ENCODE measurements at places on chromosomes 5 and 9. TPM values are rescaled to one million over a fixed set of nuclear protein-coding genes. Genes with fewer than 3 reads are reported as not detected.

- DNase-seq, result no peak
Measured at GRCh38 chr5:141149812-141150211, at the start of gene PCDHB6. Gene PCDHB6 (plus strand): TSS chr5:141150057. CDS start chr5:141150258, 201 bp downstream.

The SLC6A19 gene
- 83.3 TPM for polyA plus RNA-seq

GRCh38 chr5:179254638-179255271, 90.5 kb downstream of the ADAMTS2 start:
- no peak for DNase-seq

The IRX4 gene
- polyA plus RNA-seq, result 0.61 TPM

The ZFP2 gene
- polyA plus RNA-seq, result 6.4 TPM

GRCh38 chr9:123996731-123997421, 14.7 kb upstream of the LHX2 start:
- no peak for DNase-seq

DNA sequence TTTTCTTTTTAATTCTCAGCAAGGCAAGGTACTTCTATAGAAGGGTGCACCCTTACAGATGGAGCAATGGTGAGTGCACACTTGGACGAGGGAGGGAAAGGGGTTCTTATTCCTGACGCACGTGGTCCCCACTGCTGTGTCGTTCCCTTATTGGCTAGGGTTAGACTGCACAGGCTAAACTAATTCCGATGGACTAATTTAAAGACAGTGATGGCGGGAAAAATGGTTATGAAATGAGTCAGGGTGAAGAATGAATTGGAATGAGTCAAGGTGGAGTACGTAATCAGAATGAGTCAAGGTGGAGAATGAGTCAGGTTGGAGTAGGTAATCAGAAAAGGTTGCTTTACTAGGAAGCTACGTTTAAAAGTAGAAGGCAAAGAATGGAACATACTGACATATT, 2.1 kb upstream of the HMGCS1 start:
- no peak for DNase-seq

GRCh38 chr5:174718880-174719610, 5.3 kb upstream of the MSX2 start:
- no peak for DNase-seq

- no peak for DNase-seq
Measured at GRCh38 chr9:78118742-78119473, 87.3 kb upstream of the GNAQ start.

GRCh38 chr9:6930827-6931226, 173.1 kb downstream of the KDM4C start:
- DNase-seq, result no peak

DNA sequence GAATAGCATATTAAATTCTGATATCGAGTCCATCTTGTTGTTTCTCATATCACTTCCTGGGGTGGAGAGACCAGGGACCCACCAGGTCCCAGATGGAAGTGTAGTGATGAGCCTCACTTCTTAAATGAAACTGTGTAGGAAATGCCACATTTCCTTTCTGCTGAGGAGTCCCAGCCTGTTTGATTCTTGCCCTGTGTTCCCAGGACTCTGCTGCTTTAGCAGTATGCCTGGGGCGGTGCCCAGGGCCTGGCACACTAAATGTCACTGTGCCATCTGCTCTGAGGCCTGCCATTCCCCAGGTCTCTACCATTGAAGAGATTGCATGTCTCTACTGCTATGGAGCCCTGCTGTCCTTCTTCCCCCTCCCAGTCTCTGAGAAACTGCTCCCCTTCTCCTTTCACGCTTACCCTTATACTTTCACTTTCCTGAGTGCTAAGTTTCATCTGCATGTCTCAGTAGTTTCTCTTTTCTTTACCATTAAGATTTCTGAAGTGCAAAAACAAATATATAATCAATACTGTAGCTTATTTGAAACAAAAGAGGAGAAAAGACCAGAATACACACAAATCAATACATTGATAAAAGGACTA, 260.4 kb downstream of the GABRB2 start:
- no peak for DNase-seq

DNA sequence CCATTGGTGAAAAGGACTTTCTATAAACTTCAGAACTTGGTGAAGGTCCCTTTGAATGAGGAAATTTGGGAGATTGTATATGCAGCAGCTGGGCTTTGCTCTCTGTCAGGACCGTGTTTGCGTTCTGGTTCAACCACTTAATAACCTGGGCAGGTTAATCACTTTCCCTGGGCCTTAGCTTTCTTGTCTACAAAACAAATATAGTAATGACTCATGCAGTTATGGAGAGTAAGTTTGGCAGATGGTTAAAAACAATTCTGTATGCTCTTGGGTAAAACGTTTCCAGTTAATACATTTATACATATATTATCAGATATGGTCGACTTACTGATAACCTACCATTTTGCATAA, 197.0 kb downstream of the ARHGEF28 start:
- no peak for DNase-seq

The CDC23 gene
- 62.9 TPM for polyA plus RNA-seq

GRCh38 chr5:62271370-62271769, 34.6 kb upstream of the KIF2A start:
- no peak for DNase-seq

DNA sequence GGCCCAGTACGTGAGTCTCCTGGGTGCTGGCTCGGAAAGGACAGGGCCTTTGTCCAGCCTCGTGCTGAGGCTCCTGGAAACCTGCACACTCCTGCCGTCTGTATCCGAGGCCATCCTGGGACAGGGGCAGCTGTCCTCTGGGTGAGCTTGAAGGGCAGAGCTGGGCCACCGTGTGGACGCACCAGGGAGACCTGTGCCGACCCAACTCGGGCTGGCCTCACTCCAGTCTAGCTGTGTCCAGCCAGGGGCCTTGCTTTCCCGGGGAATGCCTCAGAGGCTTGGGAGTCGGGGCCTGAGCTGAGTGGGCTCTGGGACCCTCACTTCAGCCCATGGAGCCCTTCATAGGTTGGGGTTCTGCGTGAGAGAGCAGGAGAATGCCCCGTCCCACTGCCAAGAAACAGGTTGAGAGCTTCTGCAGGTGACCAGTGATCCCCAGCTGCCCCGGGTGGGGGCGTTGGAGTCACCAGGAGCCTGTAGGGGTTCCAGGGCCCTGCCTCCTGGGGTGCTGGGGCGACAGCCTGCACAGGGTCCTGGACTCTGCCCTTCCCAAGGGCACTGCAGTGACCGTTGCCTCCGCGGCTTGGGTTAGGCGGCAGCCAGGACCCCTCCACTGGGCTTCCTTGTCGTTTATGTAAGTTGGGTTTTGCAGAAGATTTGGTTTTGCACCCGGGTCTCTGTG, 60.1 kb downstream of the COL5A1 start:
- DNase-seq, result no peak

- no peak for DNase-seq
Measured at GRCh38 chr5:174972291-174972690, 247.9 kb downstream of the MSX2 start.

DNA sequence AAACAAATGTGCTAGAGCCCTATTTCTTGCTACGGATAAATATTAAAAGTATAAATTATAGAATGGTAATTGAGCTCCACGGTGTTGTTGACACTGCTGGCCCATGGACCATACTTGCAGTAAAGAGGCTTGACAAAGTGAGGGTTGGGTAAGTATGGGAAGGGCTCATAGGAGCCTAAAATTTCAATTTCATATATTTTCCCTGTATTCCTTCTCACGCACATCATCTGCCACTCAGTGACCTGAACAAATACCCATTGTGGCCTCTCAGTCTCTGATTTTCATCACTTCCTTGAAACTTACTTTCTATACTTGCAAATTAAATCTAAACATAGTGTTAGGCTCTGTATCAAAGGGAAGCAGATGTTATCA, 116.5 kb downstream of the PIK3R1 start:
- DNase-seq, result no peak

DNA sequence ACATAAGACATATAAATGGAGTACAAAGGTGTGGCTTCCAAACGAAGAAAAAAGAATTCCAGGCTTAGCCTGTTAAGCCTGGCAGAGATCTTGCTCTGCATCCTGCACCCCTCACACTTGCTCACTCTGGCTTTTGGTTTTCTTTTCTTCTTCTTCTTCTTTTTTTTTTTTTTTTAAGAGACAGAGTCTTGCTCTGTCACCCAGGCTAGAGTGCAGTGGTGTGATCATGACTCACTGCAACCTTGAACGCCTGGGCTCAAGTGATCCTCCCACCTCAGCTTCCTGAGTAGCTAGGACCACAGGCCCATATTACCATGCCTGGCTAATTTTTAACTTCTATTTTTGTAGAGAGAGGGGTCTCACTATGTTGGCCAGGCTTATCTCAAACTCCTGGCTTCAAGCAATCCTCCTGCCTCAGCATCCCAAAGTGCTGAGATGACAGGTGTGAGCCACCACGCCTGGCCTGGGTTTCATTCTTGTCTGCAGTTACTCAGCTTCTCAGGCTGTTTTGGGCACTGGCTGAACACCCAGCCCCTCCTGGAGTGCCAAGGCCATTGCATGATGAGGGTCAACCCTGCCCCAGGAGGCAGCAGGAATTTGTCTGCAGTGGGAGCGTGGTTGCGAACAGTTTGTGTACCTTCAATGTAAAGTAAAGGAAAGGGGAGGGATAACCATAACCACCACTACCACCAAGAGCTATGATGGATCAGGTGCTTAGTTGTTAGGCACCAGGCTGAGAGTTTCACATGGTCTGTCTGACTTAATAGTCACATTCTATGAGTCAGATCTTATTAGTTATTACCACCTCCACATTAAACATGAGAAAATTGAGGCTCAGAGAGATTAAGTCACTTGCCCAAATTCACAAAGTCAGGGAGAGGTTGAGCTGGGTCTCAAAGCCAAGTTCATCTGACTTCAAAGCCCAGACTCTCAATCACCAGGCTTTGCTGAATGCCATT, 219.2 kb upstream of the PANK3 start:
- no peak for DNase-seq

The ARID3C gene
- polyA plus RNA-seq, result 0.14 TPM

DNA sequence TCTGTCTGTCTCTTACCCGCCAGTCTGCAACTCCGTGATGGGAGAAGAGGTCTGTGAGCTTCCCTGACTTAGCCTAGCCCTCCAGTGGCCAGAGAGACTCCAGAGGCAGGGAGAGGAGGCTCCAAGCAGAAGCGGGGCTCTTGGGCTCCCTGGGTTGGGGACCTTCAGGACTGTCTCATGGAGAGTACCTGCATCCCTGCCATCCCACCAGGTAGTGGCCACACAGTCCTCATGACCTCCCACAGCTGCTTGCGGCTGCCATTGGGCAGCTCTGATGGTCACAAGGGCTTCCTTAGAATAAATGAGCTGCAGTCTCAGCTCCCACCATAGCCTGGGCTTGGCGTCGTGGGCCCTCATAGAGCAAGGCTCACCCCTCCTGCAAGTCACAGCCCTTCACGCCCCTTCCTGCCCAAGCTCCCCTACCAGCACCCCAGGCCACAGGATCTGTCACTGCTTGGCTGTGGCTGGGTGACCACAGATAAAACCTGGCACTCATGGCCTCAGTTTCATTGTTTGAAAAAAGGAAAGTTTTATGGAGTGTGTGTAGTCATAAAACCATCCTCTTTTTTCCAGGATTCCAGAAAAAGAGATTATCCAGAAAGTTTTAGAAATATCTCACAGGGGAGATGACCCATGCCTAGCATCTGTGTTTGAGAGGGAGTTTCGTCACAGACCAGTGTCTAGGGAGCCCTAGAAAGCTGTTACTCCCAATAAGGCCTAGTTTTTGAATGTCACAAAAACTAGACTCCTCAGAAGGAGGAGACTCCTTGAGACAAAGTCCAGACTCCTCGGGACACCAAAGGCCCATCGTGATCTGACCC, 48.4 kb downstream of the PPARGC1B start:
- no peak for DNase-seq

DNA sequence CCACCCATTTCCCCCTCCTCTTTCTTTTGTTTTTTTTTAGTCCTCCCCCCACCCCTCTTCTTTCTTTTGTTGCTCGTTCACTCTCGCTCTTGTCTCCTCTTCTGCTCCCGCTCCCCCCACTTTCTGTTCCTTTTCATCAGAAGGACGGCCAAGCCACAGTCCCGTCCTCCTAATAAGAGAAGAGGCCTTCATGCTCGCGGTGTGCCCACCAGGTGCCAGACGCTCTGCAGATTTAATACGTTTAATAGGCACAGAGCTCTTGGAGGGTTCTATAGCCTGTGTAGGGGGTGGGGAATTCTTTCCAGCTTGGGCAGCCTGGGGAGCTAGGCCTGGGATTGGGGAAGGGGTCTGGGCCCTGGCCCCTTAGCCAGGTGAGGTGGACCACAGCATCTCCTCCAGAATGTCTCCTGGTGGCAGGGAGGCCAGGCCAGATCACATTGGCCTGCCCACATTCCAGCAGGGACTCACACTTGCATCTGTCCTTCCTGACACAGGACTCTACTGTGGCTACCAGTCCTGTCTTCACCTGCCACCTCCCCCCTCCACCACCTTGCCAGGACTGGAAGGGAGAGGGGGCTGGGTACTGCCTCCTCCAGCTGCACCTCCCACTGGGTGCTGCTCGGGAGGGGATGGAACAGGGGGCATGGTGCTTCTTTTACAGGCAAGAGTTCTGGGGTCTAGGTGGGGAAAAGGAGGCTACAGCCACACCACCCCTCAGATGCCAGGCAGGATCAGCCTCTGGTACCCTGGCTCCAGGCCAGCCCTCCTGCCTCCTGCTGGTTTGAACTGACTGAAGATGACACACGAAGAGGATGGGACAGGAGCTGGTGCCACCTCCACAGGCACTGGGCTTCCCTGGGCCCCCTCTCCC, 6.1 kb upstream of the BARX1 start:
- DNase-seq, result no peak

The ANXA2R gene
- polyA plus RNA-seq, result 1.4 TPM

DNA sequence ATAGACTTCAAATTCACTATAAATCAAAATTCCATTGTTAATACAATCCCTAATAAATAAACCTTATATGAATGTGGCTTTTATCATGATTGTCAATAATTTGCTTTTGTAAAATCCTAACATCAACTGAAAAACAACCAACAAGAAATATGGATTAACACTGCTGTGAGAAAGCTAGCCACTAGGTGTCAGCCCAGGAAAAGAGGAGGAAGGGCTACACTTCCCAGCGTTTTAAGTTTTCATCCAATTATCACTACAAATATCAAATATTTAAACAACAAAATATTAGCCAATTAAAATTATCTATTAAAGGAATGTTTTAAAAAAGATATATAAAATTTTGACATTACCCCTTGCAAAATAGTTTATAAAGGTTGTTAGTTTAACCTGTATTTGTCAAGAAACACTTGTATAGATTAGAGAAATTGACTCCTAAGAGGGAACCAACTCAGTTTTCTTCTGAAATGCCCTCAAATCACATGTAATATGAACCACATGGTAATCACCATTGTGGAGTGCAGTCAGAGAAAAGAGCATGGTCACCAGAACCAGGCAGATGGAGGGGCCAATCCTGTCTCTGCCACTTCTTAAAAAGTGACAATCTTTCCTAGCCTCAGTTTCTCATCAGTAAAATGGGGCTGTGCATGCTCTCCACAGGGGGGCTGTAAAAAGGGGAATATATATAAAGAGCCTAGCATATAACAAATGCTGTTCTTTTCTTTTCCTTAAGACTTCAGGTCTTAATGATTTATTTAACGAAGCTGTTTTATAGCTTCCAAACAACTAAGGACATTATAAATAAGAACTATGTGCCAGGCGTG, 188.2 kb downstream of the CRB2 start:
- no peak for DNase-seq
